T-cell (primary cell): ENCODE measurements at places on chromosomes 12 and 14.

DNA sequence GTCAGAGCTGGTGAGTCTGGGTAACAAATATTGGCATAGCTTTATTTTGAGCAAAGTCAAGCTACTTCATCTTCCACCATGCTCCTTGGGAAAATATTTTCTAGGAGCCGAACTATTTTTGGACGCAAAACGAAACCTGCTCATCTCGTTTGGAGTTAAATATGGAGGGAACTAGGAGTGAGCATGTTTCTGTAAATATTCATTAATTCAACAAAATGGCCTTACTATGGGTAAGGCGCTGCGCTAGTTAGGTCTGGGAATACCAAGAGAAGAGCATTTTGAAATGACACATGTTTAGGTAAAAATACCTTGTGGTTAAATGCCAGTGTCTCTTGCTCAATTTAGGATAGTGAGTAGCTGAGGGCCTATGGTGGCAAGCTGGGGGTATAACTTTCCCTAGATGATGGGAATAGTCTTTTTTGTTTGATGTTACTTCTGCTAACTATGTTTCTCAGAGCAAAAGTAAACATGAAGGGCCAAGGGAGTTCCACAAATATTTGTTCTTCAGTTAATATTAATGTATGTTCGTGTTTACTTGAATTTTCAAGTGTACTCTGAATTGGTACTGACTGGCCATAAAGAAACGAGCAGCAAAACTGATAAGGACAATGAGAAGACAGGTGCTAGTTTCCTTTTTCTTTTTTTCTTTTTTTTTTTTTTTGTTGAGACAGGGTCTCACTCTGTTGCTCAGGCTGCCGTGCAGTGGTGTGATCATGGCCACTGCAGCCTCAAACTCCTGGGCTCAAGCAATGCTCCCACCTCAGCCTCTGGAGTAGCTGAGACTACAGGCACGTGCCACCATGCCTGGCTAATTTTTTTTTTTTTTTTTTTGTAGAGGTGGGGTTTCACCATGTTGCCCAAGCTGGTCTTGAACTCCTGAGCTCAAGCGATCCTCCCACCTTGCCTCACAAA, 77.7 kb downstream of the MAP1LC3B2 start:
- no peak for DNase-seq

- DNase-seq = peak; percentile 39
Measured at GRCh38 chr14:51093371-51094281, 1.3 kb downstream of the TRIM9 start.

DNA sequence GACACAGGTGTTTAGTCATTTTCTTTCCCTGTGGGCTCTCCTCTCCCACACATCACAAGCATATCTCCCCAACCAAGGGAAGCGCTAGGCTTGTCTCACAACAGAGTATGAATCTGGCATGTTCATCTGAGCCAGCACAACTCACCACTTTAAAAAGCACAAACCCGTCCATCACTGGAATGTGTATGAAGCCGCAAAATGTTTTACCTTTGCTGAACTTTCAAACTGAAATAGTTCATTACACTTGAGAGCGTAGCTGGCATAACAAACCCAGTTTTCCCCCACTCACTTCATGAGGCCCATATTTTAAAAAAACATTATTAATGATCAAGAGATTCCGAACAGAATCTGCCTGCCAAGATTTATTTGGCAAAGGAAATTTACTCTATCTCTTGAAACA, 15.8 kb downstream of the NID2 start:
- no peak for DNase-seq

DNA sequence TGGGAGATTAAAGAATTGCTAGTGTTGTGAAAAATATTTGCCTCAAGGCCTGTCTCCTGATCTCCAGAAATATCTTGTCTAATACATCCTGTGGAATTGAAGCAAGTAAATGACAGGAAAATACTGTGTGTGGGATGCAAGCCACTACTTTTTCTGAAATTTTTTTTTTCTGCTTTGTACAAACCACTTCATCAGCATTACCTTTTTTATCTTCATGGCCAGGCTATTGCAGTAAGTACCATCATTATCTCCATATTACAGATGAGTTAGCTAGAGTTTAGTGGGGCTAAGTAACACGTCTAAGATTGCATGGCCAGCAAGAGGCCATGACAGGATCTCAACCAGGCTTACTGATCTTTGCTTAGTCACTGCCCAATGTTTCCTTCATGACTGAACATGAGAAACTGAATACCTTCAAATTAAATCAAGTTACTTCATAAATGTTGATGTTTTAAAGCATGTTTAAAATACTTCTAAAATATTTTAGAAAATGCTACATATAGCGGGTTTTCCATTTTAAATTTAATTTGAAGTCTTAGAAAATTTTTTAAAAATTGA, 273.7 kb downstream of the SLC6A15 start:
- DNase-seq = no peak

DNA sequence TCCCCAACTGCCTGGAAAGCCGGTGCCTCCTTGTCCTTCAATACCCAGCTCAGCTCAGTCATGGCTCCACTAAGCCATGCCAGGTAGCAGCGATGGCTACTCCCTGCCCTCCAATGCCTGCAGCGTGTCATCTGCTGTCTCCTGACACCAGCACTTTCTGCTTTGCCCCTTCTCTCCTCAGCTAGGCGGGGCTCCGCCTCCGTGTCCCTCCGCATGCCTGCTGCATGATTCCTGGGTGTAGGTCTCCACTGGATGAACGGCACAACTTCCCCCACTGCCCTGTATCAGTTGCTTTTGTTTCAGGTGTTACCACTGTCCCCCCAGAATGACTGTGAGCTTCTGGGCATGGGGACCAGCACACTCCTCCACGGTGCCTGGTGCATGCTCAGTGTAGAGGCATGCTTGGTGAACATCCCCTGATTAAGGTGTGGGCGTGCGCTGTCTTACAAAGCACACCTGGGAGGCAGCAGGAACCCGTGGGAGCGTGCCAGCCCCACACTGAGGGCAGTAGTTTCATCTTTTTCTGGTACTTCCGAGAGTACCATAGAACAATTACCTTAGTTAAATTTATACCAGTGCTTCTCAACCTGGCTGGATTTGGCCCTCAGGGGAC, 179.4 kb upstream of the PRMT8 start:
- DNase-seq = no peak
